Esophagus muscularis mucosa (tissue), 4 donors: ENCODE measurements at places on chromosomes 6 and 20. TPM values are rescaled to one million over a fixed set of nuclear protein-coding genes. Genes with fewer than 3 reads are reported as not detected.

Gene PPDPF
- 274 TPM for total RNA-seq

Gene NFKBIL1
- total RNA-seq, result 25.3 TPM

Gene E2F1
- total RNA-seq, result 2.9 TPM

Gene TGM3
- not detected for total RNA-seq

Gene BMP5
- 3.5 TPM for total RNA-seq

Gene NTSR1
- 0.42 TPM for total RNA-seq

Gene PRSS16
- total RNA-seq, result not detected

Gene FKBP1C
- total RNA-seq, result 0.17 TPM

Gene STX11
- total RNA-seq, result 8.9 TPM

Gene PSMB1
- total RNA-seq, result 213 TPM

Gene VNN1
- 0.57 TPM for total RNA-seq

Gene COL9A1
- total RNA-seq, result 1.7 TPM

Gene GSTA1
- not detected for total RNA-seq

Gene PPIL6
- total RNA-seq, result 9.2 TPM

Gene PCSK2
- total RNA-seq, result 12.5 TPM

Gene TCF21
- total RNA-seq, result 44.5 TPM

Gene NKX2-4
- not detected for total RNA-seq

Gene CNBD2
- 4.2 TPM for total RNA-seq

Gene TOX2
- 35.3 TPM for total RNA-seq

Gene GPR31
- not detected for total RNA-seq

Gene BMP6
- total RNA-seq, result 10.0 TPM

Gene DNAH8
- total RNA-seq, result not detected

Gene KHDC1L
- 0.83 TPM for total RNA-seq

Gene KIAA1755
- total RNA-seq, result 7.3 TPM

Gene CPXM1
- 0.45 TPM for total RNA-seq

Gene FAM209B
- not detected for total RNA-seq

Gene PSORS1C1
- 1.1 TPM for total RNA-seq

Gene NRN1
- 21.9 TPM for total RNA-seq

Gene ANKRD66
- not detected for total RNA-seq

Gene SLC17A5
- 16.8 TPM for total RNA-seq

Gene RBBP8NL
- total RNA-seq, result not detected

Gene LY6G5C
- not detected for total RNA-seq

Gene COL19A1
- total RNA-seq, result 2.5 TPM

Gene ULBP3
- total RNA-seq, result 0.65 TPM

Gene REM1
- 5.8 TPM for total RNA-seq

Gene IMPG1
- total RNA-seq, result not detected

Gene CCHCR1
- total RNA-seq, result 5.8 TPM

Gene FAM50B
- 12.5 TPM for total RNA-seq

Gene CST2
- 0.86 TPM for total RNA-seq

Gene RIPPLY2
- not detected for total RNA-seq

Gene ETV7
- total RNA-seq, result 0.71 TPM

Gene TRIM40
- not detected for total RNA-seq

Gene ZHX3
- total RNA-seq, result 173 TPM

Gene SEMG1
- total RNA-seq, result not detected

Gene FERMT1
- total RNA-seq, result 0.32 TPM

Gene MC3R
- not detected for total RNA-seq

Gene INSM1
- not detected for total RNA-seq

Gene LINC00237
- not detected for total RNA-seq

Gene ARG1
- total RNA-seq, result not detected

Gene TP53TG5
- not detected for total RNA-seq

Gene EDN3
- 18.0 TPM for total RNA-seq

Gene SCRT2
- not detected for total RNA-seq
